Peyer's patch (tissue), 4 donors: ENCODE measurements at places on chromosomes 1 and 21. TPM values are rescaled to one million over a fixed set of nuclear protein-coding genes. Genes with fewer than 3 reads are reported as not detected.

GRCh38 chr21:36759348-36760083, 60.6 kb downstream of the SIM2 start:
- no peak for DNase-seq

DNA sequence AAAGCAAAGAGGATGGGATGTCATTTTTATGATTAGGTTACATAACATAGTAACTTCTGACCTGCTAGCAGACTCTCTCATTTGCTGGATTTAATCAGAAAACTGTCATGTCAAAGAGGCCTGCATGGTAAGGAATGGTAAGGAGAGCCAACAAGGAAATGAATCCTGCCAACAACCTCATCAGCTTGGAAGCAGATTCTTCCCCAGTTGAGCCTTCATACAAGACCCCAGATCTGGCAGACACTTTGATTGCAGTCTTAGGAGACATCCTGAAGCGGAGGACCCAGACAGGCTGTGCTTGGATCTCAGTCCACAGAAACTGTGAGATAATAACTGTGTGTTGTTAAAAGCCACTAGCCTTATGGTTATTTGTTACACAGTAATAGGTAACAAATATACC, 27.6 kb upstream of the MARK1 start:
- DNase-seq, result no peak

GRCh38 chr1:4161366-4162006, 261.4 kb upstream of the C1orf174 start:
- no peak for DNase-seq

DNA sequence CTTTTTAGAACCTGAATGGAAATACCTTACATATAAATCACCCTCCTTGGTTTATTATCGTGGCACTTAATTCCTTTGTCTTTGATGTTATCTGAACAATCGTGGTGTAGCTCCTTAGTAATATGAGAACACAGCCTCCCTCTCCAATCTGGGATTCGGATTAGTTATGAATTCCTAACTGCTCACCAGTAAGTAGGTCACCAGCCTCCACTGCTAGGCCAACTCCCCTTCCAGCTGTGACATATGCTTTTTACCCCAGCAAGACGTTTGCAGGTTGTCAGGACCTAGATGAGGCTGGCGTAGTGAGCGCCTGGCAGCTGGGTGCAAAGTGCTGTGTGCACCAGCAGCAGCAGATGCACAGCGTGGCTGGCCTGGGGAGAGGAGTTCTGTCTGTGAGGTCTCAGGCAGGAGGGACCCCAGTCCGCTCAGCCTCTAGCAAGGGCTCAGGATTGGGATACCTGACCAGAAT, 38.2 kb downstream of the NTPCR start:
- no peak for DNase-seq

DNA sequence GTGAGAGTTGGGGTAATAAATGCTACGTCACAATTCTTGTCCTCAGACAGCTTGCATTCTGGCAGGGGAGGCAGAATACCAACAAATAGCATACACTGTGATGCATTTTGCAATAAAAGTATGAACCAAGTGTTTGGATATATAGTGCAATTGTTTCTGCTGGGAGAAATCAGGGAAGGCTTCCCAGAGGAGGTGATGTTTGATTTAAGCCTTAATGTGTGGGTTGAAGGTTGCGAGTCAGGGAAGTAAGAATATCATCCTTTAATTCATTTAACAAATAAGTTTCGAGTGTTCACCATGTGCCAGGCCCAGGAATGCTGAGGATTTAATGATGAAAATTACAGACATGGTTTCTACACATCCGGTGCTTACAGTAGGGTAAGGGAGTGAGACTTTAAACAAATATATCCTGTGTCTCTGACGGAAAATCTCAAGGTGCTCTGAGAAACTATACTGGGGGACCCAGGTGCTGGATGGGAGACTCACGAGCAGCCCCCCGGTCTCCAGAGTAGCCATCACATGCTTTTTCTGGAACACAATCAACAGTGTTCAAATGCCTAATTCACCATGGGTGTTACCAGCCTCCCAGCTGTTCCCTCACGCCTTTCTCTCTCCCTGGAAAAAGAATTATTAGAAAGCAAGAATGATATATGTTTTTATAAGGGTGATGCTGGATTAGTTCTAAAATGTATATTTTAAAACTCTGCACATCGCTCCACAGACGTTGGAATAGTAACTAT, 31.7 kb downstream of the RASSF5 start:
- DNase-seq, result no peak

- no peak for DNase-seq
These were observed 54.9 kb downstream of the NRIP1 start for GRCh38 chr21:15009837-15010363.

GRCh38 chr1:230310381-230311163, 115.6 kb downstream of the PGBD5 start:
- peak; percentile 75 for DNase-seq

DNA sequence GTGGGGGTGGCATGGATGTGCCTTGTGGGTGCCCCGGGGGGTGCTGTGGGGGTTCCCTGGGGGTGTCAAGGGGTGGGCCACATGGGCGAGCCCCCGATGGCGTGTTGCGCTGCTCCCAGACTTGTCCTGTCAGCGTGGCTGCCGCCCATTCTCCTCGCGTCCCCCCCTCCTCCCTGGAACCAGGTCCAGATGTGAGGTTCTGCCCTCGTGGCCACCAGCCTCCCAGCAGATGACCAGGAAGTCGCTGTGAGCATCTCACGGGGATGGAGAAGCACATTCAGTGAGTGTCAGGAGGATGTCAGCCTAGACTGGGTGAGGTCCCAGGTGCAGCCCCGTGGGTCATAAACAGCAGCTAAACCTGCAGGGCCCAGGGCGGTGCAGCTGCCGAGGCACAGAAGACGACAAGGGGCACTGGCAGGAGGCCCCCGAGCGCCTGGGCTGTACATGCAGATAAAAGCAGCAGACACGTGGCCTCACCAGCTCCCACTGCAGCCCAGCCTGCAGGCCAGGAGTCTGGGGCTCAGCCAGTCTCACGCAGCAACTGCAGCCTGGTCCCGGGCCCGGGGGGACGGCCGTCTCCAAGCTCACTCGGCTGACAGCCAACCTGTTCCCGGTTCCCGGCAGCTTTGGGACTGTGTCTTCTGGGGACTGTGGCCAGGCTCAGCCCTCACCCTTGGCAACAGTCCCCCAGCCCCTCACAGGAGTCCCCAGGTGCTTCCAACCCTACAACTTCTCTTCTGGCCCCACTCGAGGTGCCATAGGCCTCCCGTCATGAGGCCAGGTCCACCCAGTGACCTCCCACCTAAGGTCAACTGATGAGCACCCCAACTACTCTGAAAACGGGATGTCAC, 17.5 kb upstream of the COL6A2 start:
- DNase-seq, result no peak

DNA sequence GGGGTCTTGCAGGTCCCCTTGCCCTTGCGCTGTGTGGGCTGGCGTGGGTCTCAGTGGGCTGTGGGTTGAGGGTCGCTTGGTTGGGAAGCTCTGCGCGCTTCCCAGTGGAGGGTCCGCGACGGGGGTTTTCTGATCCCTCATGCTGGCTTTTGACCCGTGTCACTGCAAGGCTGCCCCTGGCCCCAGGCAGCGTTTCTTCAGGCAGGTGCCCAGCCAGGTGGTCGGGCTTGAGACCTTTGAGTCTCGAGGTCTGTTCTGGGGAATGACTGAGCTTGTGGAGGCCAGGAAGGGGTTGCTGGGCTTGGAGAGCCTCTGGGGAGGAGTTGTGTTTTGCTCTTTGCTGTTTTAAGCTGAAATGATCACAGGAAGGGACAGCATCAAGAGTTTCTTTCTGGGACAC, 5.3 kb downstream of the SKI start:
- DNase-seq, result no peak

DNA sequence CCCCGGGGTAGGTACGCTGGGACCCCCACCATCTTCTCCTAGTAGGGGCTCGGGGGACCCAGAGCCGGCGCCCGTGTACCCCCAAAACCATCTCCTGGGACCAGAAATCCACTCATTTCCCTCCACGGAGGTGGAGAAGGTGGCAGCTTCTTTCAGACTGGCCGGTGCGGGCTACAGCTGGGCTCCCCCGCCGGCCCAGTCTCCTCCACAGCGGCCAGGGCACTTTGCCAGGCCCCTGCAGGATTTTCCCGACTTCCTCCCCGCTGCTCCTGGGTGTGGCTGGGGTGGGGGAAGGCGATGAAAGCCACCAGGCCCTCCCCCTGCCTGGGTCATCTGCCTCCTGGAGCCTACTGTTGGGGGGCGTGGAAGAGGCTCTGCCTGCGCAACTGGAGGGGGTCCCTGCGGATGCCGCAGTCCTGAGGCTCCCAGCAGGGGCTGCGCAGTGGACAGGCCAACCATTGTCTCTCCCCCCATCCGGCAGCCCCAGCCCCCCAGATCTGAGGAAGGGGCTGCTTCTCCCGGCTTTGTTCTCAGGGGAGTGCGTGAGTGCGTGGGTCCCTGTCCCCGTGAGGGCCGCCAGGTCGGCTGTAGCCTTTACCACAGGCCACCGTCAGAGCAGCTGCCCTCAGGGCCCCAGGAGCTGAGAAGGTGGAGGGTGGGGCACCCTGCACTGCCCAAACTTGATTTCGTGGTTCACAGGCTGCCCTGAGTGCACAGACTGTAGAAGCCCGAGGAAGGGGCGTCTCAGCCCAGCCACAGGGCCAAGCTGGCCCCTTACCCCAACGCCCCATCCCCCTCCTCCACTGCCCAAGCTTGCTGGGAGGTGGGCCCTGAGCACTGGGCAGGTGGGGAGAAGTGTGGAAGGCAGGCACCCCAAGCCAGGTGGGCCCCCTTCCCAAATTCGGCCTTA, 1.3 kb downstream of the AGRN start:
- no peak for DNase-seq

GRCh38 chr1:62800825-62801306, 16.9 kb downstream of the ATG4C start:
- DNase-seq, result peak; percentile 40

GRCh38 chr1:17419626-17420328, 19.7 kb downstream of the RCC2 start:
- peak; percentile 82 for DNase-seq

DNA sequence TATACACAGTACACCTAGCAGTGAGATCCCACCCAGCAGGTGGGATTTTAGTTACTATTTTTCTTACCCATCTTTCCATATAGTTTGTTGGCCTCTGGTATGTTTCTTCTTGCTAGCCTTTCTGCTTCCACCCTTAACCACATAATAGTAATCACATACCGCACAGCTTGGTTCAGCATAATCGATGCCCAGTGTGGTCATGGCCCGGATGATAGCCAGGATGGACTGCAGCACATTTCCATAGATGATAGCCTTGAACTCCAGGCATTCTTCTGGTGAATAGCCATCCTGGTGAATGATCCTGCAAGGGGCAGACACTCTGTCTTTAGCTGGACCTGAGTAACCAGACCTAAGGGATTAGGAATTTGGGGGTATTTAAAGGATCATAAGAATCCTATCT, 9.5 kb downstream of the GNAT2 start:
- no peak for DNase-seq

DNA sequence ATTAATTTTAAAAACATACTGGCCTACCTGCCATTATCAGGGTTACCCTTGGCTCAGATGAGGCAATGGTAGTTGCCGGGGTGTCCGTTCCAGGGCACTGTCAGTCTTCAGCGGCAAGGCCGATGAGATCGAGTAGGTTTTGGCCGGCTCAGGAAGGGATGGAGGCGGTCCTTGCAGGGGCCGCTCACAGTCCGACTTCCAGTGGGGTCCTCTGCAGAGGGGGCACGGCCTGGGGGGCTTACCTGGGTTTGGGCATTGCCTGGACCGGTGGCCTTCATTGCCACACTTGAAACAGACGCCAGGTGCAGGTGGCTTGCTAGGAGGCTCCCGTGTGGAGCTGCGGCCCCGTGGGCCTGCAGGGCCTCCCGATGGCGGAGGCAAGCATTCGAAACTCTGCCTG, 2.5 kb downstream of the ERVH48-1 start:
- no peak for DNase-seq

GRCh38 chr1:202834771-202835547, 24.2 kb downstream of the PCAT6 start:
- no peak for DNase-seq

- no peak for DNase-seq
These were observed 93.9 kb downstream of the MATN1 start for GRCh38 chr1:30629501-30629900.

DNA sequence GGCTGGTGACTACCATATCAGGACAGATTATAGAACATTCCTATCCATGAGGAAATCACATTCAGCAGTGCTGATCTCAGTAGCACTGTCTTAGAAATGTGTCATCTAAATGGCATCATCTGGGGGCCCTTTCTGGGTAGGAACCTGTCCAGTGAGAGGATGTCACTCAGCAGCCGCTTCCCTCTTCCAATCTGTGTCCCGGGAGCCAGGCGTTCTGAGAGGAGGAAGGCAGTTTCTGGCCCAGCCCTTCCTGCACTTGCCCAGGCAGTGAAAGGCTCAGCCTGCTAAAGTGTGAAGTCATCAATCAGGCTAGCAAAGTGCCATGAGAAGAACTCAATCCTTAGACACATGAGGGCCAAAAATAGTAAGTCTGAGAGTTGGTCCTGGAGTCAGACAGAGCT, 25.6 kb downstream of the RAB4A start:
- no peak for DNase-seq

DNA sequence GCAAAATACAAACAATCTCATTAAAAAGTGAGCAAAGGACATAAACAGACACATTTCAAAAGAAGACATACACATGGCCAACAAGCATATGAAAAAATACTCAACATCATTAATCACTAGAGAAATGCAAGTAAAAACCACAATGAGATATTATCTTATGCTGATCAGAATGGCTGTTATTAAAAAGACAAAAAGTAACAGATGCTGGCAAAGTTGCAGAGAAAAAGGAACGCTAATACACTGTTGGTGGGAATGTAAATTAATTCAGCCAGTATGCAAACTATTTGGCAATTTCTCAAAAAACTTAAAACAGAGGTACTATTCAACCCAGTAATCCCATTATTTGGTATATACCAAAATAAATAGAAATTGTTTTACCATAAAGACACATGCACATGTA, 32.2 kb upstream of the TNFSF18 start:
- no peak for DNase-seq

GRCh38 chr1:17844185-17844826, 89.2 kb downstream of the ACTL8 start:
- DNase-seq, result no peak

GRCh38 chr1:35390600-35391494, 122.3 kb downstream of the ZMYM4 start:
- no peak for DNase-seq

DNA sequence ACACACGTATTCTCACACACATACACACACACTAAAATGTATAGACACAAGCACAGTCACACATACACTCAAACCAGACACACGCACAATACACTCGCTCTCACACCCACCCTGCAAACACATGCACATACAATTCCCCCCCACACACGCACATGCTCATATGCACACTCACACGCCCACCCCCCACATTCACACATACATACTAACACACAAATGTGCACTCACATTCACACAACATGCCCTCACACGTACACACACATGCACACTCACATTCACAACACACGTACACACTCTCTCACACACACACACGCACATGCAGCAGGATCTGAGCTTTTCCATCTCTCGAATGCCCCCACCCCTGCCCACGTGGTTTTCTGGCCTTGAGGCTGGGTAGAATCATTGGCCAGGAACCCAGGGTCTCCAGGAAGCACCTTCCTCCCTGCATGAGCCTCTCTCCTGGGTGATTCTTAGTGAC, 589.7 kb downstream of the PTPRU start:
- no peak for DNase-seq

Gene LMX1A
- 1.1 TPM for total RNA-seq

Gene KCNE1
- 0.95 TPM for total RNA-seq

Gene FCRL5
- 19.0 TPM for total RNA-seq

Gene GOLPH3L
- 35.8 TPM for total RNA-seq

Gene DVL1
- total RNA-seq, result 196 TPM

Gene TDRD10
- 1.6 TPM for total RNA-seq

Gene LBR
- 75.1 TPM for total RNA-seq

Gene GBP7
- not detected for total RNA-seq

Gene FCRL6
- not detected for total RNA-seq
